Cerebellum (tissue), 4 donors: ENCODE measurements at places on chromosomes 6 and 20. TPM values are rescaled to one million over a fixed set of nuclear protein-coding genes. Genes with fewer than 3 reads are reported as not detected.

Gene CRISP2
- total RNA-seq: 0.54 TPM

Gene TNF
- total RNA-seq: 0.18 TPM

Gene RTEL1
- total RNA-seq: 13.4 TPM

Gene ID4
- total RNA-seq: 118 TPM

Gene METTL24
- total RNA-seq: 3.3 TPM

Gene DEFB126
- not detected for total RNA-seq

Gene FAM110A
- total RNA-seq: 3.5 TPM

Gene MDFI
- 51.2 TPM for total RNA-seq

Gene PTPRT
- 21.1 TPM for total RNA-seq

Gene ZNF451
- 130 TPM for total RNA-seq
